ENCODE measurements at places on chromosomes 11 and 22.
A peak's percentile ranks its signal among the peaks of the same experiment; 100 is the strongest.

- DNase-seq: no peak
Observed at GRCh38 chr11:68370211-68371111, 58.1 kb downstream of the LRP5 start.

- DNase-seq: no peak
Observed at GRCh38 chr11:12925520-12925919, 83.6 kb upstream of the RASSF10 start.

DNA sequence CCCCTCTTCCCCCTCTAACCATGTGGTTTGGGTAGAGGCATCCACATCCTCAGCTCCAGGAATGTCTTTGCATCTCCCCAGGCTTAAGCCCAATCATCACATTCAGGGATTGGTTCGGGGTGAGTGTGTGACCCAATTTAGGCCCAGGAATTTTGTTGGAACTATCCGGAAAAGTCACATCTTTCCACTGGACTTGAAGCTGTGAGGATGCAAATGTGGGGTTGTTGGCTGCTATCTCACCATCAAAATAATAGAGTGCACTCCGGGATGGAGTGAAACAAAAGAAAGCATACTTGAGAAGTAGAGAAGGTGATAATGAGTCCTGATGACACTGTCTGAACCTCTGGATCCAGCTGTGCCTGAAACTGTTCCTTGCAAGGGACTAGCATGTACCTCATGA, 33.8 kb upstream of the OLFML1 start:
- no peak for DNase-seq

DNA sequence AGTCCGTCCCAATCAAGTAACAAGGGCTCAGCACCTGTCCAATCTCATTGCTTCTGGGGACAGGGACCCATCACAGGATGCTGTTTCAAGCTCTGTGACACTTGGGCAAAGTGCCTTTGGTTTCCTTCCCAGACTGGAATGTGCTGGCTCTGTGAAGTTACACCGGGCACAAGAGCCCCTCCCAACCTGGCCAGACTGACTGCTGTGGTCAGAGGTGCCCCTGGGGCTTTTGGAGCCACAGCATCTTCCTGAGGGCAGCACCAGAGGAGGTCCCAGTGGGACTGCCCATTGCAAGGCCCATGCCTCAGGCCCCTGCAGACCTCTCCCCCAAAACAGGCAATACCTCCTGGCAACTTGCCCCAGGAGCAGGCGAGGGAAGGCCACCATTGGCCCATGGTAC, 155.2 kb upstream of the GRK3 start:
- no peak for DNase-seq

GRCh38 chr11:46677991-46678740, 22.3 kb downstream of the ARHGAP1 start:
- DNase-seq: no peak

DNA sequence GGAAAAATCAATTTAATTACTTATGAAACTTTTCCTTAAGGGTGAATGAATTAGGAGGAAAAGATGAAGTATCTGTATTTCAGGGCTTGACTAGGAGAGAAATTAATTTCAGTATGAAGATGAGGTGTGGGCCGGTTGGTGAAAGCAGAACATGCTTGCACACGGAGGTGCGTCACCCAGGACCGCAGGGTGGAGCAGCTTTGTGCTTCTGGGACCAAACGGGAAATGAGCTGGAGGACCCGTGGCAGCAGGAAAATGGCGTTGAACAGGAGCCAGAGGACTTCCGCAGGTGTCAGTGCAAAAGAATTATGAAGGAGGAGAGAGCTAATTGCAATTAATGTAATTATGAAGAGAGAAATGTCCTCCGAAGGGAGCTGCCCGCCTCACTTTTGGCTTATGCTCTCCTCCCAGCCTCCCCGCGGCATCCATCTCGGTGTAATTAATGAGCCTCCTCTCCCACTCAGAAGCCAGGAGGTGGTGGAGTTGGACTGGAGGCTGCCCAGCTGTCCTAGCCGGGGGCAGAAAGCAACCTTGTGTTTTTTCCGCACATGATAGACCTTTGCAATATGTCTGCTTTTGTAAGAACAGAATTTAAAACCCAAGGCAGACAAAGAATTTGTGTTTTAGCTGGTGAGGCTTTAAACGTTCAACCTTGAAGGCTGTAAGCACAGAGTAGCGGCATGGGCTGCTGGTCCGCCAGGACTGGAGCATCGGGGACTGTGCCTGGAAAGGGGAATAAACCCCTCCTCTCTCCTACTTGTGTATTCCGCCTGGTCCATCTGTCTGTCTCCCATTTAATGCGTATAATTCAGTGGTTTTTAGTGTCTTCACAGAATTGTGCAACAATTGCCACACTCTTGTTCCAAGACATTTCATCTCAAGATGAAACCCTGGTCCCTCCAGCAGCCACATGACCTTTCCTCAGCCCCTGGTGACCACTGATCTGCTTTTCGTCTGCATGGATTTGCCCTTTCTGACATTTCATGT, 180.6 kb downstream of the TBC1D22A start:
- DNase-seq: no peak

DNA sequence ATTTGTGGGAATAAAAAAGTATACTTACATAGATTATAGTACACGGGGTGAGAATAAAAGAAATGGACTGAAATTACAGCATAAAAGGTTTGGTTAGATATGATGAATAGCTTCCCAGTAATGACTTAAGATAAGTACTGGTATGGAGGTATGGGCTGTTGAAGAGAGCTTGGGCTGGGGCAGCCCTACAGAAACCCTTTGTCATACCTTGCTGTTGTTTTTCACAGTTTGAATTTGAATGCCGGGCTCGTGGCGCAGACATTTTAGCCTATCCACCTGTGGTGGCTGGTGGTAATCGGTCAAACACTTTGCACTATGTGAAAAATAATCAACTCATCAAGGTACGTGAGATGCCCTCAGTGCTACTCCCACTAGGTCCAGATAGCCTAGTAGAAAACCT, 42.3 kb upstream of the RBX1 start:
- no peak for DNase-seq

DNA sequence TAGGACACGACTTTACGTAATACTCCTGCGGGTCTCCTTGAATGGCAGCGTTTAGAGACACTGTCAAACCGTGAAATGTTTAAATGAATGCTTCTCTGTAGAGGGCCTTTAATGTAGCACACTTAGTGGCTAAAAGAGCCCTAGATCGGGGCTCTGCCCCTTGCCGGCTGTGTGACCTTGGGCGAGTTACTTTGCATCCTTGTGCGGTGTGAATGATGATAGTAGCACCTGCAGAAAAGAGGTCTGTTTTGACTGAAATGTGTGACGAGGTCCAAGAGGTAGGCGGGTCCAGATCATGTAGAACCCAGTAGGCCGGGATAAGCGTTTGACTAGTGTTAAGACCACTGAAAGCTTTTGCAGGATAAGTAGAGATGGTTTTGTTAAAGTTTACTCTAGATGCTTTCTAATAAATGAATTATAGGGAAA, 866 bp downstream of the MED17 start:
- no peak for DNase-seq

DNA sequence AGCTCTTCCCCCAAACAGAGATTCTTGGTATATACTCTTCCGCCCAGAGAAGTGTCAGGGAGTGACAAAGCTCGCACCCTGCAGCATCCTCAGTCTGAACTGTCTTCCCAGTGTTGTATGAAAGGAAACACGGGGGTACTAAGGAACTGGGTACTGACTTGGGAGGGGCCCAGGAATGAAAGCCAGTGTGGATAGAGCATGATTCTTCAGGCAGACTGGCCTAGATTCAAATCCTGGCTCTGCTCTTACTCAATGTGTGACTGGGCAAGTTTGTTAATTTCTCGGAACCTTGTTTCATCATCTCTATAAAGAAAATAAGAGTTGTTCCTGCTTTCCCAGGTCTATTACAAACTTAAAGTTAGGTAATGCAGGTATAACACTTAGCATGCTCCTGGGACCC, 266.0 kb upstream of the NARS2 start:
- peak; percentile 50 for DNase-seq

DNA sequence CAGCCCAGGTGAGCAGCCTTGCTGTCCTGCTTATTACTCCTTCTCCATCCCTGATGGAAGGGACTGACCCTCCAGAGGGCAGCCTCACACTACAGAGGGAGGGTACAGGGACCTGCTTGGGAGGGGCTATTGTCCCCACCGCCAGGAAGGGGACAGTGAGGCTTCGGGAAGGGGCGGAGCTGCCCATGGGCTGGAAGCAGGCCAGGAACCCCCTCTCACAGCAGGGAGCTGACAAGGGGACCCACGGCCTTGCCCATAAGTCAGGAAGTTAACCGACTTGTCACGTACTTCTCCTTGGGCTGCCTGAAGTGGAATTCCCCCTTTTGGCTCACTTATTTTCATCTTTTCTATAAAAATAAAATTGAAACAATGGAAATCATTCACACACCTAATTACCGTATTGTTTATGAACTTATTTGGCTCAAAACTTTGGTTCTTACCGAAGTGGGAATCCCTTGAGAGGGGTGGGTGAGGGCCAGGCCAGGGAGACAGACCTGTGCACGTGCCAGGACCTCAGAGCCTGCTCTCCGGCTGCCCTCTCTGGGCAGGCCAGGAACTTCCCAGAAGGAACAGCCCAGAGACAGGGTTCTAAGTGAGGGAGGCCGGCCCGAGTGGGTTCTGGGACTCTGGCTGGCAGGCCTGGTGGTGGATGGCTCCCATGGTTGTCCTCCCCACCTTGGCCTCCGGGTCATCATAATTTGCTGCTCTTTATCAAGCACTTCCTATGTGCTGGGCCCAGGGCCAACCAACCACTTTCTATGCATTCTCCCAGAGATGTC, 5.8 kb downstream of the MGAT3 start:
- no peak for DNase-seq

DNA sequence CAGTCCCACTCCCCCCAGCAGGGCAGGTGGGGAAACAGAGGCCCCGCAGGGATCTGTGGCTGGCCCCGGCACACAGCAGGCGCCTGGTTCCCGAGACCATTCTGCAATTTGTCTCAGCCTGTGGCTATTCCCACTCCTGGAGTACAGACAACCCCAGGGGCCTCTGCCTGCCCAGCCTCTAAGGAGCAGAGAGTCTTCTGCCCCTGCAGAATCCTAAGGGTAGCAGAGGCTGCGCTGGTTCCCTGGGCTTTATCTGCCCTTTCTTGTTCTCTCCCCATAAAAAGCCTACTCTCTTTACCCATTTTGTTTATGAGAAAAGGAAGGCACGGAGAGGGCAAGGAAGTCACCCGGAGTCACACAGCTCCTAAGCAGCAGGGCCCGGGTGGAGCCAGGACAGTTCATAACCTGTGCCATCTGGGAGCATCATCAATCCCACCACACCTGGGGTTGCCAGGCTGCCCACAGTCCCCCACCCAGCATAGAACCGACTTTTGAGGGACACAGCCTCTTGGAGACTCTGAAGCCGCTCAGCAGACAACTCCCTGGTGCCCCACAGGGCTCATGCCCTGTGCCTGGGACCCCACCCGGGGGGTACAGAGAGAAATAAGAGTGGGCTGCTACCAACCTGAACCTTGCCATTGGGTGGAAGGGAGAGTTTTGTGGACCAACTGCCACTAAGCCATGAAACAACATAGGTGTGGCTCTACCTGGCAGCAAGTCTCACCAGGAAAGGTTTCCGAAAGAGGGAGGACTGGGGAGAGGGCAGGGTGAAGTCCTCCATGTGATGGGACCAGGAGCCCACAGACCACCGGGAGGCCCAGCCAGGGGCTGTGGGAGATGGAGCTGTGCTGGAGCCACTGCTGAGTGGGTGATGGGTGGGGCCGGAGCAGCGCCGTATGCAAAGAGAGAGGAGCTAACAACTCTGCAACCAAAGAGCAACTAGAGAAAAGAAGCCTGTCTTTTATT, 17.2 kb upstream of the LINC01488 start:
- DNase-seq: no peak

GRCh38 chr22:37051391-37052385, at the start of gene KCTD17:
Gene KCTD17 (plus strand): TSS chr22:37051742. CDS start chr22:37051761, 19 bp downstream.
- DNase-seq: peak; percentile 34

DNA sequence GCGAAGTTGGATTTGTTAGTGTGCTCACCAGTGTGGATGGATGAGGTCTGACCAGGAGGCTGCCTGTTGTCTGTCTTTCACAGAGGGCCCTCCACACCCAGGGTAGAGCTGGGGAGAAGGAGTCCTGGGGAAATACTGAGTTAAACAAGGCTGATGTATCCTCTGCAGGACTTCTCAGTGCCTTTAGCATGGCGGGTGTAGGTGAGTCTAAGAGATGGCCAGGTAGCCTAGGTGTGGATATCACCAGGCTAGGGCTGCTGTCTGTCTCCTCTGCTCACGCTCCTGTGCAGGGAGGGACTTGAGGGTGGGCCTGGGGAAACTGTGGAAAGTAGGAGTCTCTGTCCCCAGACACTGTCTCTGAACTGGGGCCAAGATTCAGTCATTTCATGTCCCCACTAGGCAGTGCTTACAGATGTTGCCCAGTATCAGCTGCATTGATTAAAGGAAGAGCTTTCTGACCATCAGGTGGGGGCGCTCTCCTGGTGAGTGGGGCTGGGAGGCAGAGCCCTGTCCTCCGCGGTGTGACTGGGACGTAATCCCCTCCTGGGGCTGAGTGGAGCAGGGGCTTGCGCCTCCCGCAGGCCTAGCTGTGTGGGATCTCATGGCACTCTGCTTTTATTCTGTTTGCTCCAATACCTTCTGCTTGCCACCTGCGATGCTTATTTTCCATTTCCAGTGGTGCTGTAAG, 35.5 kb upstream of the CCDC188 start:
- DNase-seq: no peak

DNA sequence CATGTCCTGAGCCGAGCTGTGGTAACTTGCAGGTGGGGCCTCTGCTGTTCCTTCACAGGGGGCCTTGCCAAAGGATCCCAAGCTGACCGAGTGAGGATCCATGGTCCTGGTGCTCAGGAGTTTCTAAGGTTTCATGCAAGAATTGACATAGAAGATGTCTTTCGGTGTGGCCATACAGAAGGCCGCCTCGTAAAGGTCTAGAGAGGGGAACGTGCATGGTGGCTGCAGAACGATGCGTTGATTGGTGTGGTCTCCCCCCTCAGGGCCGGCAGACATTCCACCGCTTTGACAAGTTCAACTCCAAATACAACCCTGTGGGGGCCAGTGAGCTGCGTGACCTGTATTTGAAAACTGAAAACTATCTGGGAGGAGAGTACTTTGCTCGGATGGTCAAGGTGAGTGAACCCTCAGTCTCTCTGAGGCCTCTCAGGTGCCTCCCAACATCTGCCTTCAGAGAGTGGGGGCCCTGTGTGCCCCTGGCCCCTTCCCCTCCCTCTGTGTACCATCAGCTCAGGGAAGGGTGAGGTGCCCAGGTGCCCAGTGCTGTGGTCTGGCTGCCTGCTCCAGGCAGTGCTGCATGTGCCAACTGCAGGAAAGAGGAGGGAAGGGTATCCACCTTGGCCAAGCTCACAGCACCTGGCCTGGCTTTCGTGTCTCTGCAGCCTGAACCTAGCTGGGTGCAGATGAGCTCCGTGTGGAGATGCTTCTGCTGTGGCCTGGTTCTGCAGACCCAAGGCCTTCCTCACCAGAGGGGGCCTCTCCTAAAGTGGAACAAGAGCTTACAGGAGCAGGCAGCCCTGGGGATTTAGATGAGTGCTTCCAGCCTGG, 39.8 kb downstream of the AMPD3 start:
- no peak for DNase-seq

- DNase-seq: no peak
Observed at GRCh38 chr22:37983860-37984791, at the start of gene SOX10. Gene SOX10 (minus strand): TSS chr22:37984555. CDS start chr22:37983784, 771 bp downstream.

Data from fibroblast of skin of left quadriceps (primary cell).